AG08395 (cell line): ENCODE measurements at places on chromosomes 1 and 21.
A peak's percentile ranks its signal among the peaks of the same experiment; 100 is the strongest.

- no peak for DNase-seq
Measured at GRCh38 chr21:20329636-20330035, 668.6 kb upstream of the NCAM2 start.

DNA sequence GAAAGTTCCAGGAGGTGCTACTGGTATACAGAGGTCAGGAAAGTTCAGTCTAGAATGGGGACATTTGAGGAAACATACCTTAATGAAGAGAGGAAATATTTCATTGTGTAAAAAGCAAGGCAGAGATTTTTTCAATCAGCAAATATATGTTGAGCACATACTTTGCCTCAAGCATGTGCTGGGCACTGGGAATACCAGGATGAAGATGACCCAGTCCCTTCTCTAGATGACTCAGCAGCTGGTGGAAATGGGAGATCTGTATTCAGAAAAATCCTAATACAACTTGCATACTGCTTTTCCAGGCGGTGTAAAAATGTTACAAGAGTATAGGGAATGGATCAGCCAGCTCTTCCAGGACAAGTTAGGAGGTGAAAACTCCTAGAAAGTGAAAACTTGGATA is 229.3 kb downstream of the FGGY start:
- peak; percentile 20 for DNase-seq

DNA sequence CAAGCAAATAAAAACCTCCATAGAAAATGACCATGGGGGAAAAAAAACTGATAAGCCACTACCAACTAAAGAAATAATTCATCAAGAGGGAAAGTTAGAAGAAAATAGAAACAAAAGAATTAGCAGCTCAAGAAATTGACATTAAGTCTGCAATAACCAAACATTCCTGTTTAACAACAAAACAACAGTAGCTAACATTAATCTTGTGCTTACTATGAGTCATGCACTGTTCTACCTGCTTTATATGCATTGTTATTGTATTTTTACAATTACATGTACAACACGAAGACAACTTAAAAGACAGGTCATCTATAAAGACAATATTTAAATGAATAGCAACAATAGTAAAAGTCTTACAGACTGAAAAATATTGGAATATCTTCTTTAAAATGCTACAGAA is 34.4 kb upstream of the LRRC7 start:
- no peak for DNase-seq

DNA sequence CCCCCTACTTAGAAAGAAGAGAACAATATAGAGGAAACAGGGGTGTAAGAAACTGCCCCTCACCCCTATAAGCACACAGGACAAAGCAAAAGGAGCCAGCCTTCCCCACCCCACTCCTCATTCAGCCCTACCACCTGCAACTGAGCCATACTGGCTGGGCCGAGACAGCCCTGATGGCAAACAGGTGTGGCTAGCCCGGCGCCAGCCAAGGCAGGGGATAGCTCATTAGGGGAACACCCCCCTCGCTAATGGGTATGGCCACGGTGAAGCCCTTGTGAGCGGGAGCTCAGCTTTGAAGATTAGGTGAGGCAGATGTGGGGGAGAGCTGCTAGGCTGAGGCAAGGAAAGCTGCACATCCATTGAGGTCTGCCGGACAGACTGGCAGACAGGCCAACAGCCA is 65.5 kb downstream of the ERI3 start:
- DNase-seq, result no peak

GRCh38 chr1:53733975-53734649 is 4.9 kb downstream of the GLIS1 start:
- peak; percentile 59 for DNase-seq

GRCh38 chr1:29258976-29259801 is 22.9 kb downstream of the PTPRU start:
- no peak for DNase-seq

DNA sequence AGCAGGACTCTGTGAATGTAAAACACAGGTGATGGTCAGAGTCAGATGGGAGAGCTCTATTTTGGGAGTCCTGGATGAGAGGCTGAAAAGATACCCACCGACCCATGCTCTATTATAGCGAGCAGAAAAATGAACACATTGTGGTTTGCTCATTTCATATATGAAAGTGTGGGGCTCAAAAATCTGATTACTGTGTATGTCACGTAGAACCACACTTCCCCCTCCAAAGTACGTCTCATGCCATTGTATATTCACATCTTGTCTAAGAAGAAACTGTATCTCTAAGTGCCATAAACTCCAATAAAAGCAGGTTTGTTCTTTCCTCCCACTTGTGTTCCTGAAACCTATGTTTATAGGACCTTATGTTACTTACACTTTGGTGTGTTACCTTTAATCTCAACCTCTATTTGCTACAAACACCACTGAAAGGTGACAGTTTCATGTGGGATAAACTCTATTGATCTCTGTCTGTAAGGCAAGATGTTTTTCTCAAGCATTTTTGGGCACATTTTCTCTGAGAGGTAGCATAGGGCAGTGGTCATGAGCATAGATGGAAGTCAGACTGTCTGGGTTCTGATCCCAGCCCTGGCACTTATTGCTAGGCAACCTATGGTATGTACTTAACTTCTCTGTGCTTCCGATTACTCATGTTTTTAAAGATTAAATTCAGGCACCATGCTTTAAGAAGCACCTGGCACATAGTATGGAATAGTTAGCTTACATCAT is 214.4 kb downstream of the ST6GALNAC3 start:
- DNase-seq, result no peak

- DNase-seq, result no peak
Measured at GRCh38 chr1:207336559-207337467, 15.3 kb downstream of the CD55 start.

DNA sequence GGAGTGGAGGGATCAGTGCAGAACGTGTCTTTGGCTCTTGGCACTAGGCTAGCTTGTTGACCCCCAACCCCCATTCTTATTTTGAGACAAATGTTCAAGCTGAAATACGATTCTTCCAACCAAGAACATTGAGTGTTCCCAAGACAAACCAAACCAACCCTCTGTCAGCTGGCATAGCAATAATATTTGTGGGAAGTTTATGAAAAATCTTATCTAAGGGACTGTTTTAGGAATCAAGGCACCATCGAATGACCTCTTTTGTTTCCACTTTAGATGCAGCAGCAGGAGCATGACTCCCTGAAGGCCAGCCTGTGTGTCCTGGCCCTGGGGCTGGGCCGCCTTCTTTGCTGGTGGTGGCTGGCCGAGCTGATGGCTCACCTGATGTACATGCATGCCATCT is 89.2 kb downstream of the HHAT start:
- DNase-seq, result no peak
